ENCODE measurements at places on chromosomes 1 and 21.

- DNase-seq: no peak
Measured at GRCh38 chr1:198205016-198205684, 48.4 kb downstream of the NEK7 start.

GRCh38 chr1:176601348-176601747 lies 138.4 kb downstream of the PAPPA2 start:
- no peak for DNase-seq

GRCh38 chr1:208201229-208201628 lies 43.0 kb downstream of the PLXNA2 start:
- peak; percentile 99 for DNase-seq

- no peak for DNase-seq
Measured at GRCh38 chr1:245823408-245824147, 668.8 kb downstream of the KIF26B start.

DNA sequence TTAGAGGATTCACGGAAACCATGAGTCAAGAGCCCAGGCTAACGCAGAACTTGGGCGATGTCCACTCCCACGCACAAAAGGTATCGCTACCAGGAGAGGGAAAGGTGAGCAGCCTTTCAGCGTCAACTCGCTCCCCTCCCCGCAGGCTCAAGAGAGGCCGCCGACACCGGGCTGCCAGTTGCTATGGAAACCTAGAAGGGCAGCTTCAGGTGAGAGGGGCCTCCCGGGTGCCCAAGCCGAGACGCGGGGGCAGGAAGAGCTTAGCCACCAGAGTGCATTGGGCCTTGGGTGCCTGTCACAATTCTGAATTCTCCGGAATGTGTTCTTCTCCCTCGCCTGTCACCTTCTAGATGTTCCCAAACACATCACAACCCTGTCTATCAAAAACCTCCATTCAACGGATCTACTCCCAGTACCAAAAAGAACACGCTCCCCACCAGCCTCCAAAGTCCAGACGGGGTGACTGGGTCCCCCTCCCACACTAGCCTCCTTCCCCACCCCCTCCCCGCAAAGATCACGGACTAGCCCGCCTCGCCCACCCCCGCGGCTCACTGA lies 694 bp downstream of the MEAF6 start:
- peak; percentile 31 for DNase-seq

DNA sequence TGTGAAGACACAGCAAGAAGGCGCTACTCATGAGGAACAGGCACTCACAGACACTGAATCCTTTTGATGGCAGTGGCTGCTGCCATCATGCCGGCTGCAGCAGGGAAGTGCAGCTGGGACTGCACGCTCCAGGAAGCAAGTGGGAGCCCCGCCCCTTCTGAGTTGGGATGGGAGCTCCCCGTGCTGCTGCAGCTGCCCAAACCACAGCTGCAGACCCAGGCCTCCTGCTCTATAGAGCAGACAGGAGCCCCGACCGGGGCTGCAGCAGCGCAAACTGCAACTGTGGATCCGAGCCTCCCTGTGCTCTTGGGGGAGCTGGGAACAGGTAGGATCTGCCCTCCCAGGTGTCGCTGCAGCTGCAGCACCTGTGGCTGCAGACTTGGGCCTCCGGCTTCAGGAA lies 65.2 kb upstream of the MARK1 start:
- no peak for DNase-seq

DNA sequence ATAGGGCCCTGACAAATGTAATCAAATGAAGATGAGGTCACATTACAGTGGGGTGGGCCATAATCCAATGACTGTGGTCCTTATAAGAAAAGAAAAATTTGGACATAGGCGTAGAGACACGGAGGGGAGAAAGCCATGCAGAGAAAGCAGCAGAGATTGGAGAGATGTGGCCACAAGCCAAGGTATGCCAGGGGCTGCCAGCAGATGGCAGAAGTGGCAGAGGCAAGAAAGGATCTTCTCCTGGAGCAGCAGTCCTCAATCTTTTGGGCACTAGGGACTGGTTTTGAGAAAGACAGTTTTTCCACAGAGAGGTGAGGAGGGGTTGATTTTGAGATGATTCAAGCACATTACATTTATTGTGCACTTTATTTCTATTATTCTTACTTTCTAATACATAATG lies 355.1 kb downstream of the NPHP4 start:
- no peak for DNase-seq

DNA sequence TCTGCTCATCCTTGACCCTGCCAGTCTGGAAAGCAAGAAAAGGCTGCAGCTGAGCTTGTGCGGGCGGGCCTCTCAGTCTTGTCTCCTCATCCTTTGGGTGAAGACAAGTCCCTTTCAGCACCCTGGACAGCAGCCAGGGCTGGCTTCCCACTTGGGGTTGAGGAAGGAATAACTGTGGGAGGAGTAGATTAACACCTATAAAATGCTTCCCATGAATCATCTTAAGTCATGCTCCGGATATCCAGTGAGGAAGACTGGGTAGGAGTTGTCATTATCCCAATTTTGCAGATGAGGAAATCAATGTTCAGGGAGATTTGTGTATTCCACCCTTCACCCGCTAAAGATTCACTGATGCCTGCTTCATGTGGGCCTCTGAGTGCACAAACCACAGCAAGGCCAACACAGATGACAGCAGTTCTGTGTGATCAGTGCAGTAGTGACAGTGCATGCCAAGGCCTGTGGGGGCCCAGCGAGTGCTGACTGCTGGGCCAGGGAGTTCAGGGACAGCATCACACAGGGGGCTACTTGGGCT lies 20.1 kb upstream of the COL16A1 start:
- peak; percentile 86 for DNase-seq

DNA sequence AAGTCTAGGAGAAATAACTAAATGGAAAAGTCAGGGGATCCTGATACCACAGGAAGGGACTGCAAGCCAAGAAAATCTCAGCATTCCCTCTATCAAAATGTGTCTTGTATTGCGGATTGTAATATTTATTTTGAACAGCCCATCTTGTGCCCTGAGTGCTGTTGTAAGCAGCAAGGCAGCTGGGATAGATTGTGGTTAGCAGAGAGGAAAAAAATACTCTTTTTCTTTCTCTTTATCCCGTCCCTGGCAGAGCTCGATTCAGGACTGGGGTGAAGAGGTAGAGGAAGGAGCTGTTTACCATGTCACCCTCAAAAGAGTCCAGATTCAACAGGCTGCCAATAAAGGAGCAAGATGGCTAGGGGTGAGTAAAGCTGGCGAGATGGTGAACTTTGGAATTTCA lies 1.2 kb downstream of the RGL1 start:
- DNase-seq: peak; percentile 22

- no peak for DNase-seq
Measured at GRCh38 chr21:38984982-38985567, 179.3 kb downstream of the ETS2 start.

DNA sequence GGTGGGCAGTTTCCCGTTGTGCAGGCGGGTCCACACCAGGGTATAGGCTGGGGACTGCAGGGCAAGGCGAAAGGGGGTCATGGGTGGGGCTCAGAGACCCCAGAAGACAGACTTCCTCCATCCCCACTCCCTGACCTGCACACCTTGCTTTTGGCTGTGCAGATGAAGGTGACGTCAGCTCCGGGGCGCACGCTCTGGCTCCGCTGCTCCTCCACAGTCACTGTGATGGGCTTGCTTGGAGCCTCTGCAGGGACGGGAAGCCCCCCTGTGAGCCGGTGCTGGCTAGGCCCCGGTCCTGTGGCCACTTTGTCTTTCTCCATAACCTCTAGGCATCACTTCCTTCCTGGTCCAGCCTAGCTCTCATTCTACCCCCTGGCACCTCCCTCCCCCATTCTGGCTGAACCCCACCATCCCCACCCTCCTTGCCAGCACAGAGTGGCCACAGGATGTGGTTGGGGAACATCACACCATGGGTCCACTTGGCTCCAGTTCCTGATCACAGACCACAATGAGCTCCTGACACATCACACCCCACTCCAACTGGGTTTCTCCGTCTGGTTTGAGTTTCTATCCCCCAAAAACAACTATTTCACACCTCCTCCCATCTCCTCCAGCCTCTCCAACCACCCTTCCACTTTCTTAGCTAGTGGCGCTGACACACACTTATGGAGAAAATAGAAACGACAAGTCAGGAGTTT lies 45.2 kb downstream of the LDLRAD2 start:
- DNase-seq: no peak

GRCh38 chr1:175861626-175862367 lies 118.4 kb upstream of the TNR start:
- DNase-seq: peak; percentile 80

DNA sequence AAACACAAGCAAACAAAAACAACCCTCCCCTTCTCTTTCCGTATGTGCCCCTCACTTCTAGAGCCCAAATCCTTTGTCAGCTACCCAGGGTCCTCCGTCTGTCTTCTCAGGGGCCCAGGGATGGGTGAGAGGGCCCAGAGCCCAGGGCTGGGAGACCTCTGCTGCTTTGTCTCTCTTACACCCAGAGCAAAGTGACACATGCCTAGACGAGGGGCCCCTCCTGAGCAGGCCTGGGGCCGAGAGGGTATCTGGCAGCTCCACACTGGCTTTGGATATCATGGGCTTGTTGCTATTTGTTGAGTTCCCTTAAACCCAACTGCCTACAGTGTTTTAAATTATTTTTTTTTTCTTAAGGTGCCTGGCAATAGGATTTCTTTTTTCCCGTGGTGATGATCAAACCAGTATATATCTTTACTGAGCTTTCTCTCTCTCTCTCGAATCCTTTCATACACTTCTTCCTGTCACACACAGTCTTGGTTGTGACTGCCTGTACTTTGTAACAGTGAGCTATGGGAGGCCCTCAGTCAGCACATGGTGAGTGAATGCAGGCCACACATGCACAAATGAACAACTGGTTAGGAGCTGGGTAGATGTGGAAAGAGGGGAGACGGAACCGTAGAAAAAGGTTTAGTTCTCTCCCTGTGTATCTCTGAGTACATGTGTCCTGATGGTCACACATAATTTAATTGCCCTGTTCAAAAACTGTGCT lies 14.5 kb downstream of the RASSF5 start:
- DNase-seq: no peak

GRCh38 chr1:27660300-27660835 lies 11.6 kb downstream of the IFI6 start:
- no peak for DNase-seq

DNA sequence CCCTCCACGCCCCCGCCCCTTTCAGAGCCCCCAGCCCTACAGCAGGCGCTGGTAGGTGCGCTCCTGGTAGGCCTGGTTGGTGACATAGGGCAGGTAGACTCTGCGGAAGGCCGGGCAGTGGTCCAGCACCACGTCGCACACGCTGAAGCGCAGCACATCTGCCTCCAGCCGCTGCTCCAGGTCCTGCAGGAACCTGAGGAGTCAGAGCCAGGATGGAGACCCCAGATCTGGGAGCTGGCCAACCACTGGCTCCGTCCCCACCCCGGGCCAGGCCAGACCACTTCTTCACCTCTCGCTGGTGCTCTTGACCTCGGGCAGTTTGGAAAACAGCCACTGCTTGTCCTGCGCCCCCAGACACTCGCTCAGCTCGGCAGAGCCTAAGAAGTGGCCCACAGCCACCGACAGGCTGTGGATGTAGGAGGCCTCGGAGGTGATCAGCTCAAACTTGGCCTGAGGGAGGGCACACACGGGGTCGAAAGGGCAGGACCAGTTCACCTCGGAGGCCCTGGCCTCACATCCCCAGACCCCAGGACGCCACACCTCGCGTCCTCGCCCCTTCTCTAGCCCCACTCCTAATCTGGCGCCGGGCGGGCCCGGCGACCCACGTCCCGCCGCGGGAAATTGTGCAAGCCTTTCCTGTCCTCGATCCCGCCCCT lies 6.4 kb downstream of the ARHGEF19 start:
- DNase-seq: no peak

GRCh38 chr1:160338580-160338979 lies 4.5 kb downstream of the COPA start:
- no peak for DNase-seq

DNA sequence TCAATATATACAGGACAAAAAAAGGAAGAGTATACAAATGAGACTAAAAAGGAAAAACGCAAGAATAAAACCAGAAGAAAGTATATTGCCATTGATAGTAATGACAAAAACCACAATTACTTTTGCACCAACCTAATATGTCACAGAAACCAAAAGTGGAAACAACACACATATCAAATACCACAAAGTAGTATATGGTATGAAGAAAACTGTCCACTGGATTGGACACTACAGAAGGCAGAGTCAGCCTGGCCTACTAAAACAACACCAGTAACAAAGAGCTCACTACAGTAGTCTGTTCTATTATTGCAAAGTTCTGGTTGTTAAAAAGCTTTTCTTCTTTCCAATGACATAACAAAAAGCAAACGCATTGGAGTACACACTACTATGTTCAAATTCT lies 17.7 kb downstream of the TESK2 start:
- DNase-seq: no peak

DNA sequence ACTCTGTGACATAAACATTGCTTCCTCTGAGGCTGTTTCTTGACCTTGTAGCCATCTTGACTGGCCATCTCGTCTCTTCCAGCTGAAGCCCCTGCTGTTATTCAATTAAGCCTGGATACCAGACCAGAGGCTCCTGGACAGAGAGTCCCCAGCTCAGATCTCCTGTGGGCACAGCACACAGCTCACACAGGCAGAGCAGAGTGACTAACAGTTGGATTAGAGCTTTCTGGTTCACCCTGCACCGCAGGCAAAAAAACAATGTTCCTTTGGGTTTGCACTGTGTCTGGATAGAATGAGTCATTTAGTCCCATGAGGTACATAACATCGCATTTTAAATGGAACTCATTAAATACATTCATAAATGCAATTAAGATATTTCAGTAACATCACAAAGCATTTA lies 33.4 kb upstream of the USH2A start:
- no peak for DNase-seq

DNA sequence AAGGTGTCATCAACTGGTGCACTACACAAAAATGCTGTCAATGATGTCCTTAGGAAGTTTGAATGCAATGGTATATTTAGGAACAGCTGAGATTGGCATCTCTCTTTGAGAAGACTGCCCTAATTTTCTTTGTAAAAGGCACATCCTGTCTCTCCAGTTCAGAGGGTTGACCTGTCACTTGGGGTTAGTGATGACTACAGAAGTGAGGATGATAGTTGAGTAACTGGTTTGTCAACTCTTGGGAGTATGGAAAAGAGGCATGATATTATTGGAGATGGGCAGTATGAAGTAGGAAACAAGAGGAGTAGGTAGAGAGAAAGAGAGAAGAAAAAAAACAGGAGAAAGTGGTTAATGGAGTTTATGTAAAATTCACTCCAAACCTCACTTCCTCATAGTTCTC lies 40.4 kb upstream of the PIGC start:
- no peak for DNase-seq

- no peak for DNase-seq
Measured at GRCh38 chr1:107683683-107684082, 281.3 kb downstream of the VAV3 start.

- DNase-seq: no peak
Measured at GRCh38 chr1:79295967-79296366, 289.4 kb upstream of the ADGRL4 start.

DNA sequence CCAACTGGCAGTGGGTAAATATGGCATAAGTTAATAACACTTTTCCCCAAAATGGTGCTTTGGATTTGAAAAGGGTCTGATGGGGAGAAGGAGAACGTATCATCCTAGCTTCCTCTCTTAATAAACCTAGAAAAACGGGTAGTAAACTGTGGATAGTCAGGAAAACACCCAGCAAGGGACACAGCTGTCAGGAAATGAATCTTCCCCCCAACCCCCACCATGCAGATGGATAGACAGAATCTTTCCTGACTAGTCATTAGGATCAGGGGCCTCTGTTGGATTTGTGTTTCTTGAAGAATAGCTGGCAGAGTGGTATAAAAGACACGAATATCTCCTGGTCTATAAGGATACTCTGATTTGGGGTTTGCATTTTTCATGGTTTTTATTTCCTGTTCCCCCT lies 22.5 kb upstream of the LAX1 start:
- no peak for DNase-seq
